Heart right ventricle (tissue), 16 donors: ENCODE measurements at places on chromosomes 7 and 10. TPM values are rescaled to one million over a fixed set of nuclear protein-coding genes. Genes with fewer than 3 reads are reported as not detected.

GRCh38 chr10:3668966-3669330, 116.1 kb downstream of the KLF6 start:
- H3K36me3 ChIP-seq = no peaks in the 10 kb centered on the region
- no peak for DNase-seq
- H3K4me3 ChIP-seq = no peak overlapping the region
- no peak overlapping the region for H3K27ac ChIP-seq

Gene CYP3A4
- not detected for total RNA-seq

DNA sequence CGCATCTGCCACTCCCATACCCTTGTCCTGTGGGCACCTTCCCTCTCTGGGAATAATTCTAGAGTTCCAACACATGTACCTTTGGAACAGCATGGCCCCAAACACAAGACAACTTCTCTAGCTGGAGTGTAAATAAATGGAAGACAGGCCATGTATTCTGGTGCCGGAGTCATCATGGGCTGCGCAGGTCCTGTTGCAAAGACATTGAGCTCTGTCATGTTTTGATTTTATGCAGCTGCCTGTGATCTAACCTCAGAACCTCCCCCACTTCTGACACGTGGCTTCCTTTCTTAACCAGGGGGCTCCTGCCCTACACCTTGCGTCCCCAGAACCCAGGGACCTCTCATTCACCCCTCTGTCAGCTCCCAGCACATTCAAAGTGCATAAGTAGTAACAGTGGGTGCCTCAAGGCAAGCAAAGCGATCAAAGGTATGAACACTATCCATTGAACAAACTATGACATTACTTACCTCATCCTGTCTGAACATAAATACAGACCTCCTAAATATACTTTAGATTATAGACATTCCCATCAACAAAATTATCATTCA, 219.9 kb downstream of the FGFR2 start:
- no peaks in the 10 kb centered on the region for H3K36me3 ChIP-seq
- peaks cover 7% of the 10 kb centered on the region for H3K27me3 ChIP-seq
- H3K27ac ChIP-seq = no peak overlapping the region
- DNase-seq = no peak

Gene TLL2
- 6.2 TPM for total RNA-seq

- H3K27me3 ChIP-seq = no peaks in the 10 kb centered on the region
- no peaks in the 10 kb centered on the region for H3K36me3 ChIP-seq
- no peak for DNase-seq
- no peak overlapping the region for H3K27ac ChIP-seq
Observed at GRCh38 chr7:42244828-42245227, 7.8 kb upstream of the GLI3 start.

DNA sequence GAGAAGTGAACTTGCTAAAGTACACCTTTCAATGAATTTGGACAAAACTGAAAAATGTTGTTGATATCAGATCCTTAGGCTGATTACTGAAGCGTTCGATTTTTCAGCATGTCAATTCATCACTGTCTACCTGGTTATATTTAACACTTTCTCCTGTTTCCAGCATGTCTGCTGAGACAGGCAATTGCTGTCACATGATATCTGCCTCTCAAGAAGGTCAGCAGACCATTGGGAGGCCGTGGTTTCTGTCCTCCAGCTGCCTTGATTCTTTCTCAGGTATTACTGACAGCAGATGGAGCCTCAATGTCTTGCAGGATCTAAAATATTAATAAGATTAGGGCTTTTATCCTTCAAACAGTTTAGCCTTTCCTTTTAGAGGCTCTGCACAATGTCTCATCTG, 127.5 kb downstream of the SNX10 start:
- no peaks in the 10 kb centered on the region for H3K4me1 ChIP-seq
- H3K4me3 ChIP-seq = no peak overlapping the region
- H3K36me3 ChIP-seq = no peaks in the 10 kb centered on the region

DNA sequence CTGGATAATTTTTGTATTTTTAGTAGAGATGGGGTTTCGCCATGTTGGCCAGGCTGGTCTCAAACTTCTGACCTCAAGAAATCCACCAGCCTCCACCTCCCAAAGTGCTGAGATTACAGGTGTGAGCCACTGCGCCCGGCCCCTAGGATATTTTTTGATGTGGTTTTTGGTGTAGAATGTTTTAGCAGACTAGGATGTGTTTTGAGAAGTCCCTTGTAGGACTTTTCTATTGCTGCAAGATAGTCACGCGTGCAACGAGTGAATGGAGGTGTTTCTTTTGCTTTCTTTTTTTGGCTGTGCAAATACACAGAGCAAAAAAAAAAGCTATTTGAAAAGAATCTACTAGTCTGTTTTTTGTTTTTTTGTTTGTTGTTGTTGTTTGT, 29.8 kb upstream of the KLF6 start:
- peaks cover 40% of the 10 kb centered on the region for H3K4me1 ChIP-seq
- no peaks in the 10 kb centered on the region for H3K36me3 ChIP-seq
- H3K27ac ChIP-seq = no peak overlapping the region

Gene NSUN5
- 14.3 TPM for total RNA-seq

- H3K36me3 ChIP-seq = no peaks in the 10 kb centered on the region
- no peaks in the 10 kb centered on the region for H3K4me1 ChIP-seq
- no peaks in the 10 kb centered on the region for H3K27me3 ChIP-seq
- no peak overlapping the region for H3K27ac ChIP-seq
Observed at GRCh38 chr10:44205067-44205466, 179.8 kb downstream of the CXCL12 start.

DNA sequence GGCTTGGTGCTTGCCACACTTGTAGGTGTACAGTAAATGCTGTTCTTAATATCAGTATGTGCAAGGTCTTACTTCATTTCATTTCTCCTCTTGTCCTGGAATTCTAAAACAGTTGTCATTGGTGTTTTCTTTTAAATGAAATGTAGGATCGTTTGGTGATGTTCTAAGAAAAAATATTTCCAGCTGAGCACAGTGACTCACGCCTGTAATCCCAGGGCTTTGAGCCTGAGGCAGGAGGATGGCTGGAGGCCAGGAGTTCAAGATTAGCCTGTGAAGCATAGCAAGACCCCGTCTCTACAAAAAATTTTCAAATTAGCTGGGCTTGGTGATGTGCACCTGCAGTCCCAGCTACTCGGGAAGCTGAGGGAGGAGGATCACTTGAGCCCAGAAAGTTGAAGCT, 32.6 kb upstream of the ELN start:
- DNase-seq = no peak
- H3K4me3 ChIP-seq = no peak overlapping the region
- H3K27ac ChIP-seq = no peak overlapping the region

DNA sequence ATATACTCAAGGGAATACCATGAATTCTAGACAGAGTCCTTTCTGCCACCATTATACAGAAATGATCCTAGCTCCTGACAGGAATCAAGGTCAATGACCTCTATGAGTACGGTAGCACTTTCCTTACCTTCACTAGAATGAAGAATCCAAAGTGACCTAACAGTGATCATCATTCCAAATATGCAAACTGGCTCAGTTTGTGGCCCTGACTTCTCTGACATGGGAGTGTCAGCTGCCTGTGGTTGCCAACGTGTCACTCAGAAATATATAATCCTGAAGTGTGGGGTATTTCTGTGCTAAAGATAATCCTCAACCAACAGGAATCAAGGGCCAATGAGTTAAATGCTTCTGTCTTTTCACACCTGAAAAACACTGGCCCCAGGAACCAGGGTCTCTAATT, 45.7 kb downstream of the COPG2 start:
- DNase-seq = no peak
- no peaks in the 10 kb centered on the region for H3K36me3 ChIP-seq
- H3K4me1 ChIP-seq = no peaks in the 10 kb centered on the region
- no peaks in the 10 kb centered on the region for H3K27me3 ChIP-seq
- no peak overlapping the region for H3K27ac ChIP-seq

DNA sequence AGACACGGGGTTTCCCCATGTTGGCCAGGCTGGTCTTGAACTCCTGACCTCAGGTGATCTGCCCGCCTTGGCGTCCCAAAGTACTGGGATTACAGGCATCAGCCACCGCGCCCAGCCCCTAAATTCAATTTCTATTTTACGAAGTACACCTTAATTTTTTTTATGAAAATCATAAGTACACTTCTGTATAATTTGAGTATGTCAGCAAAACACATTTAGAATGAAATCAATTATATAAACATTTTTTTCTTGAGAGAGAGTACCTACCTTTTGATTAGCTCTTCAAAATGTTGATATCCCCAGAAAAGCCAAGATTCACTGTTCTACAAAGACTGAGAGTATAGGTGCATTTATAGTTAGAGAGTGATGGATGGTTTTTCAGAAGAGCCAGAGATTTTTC, 20.5 kb upstream of the ITGA8 start:
- no peaks in the 10 kb centered on the region for H3K4me1 ChIP-seq
- H3K27me3 ChIP-seq = no peaks in the 10 kb centered on the region
- DNase-seq = no peak
- no peak overlapping the region for H3K4me3 ChIP-seq
- no peak overlapping the region for H3K27ac ChIP-seq
- H3K36me3 ChIP-seq = no peaks in the 10 kb centered on the region

Gene MMP21
- total RNA-seq = 0.15 TPM

Gene PDE6C
- total RNA-seq = not detected

GRCh38 chr10:123995461-123996131, 97.8 kb downstream of the CHST15 start:
- H3K36me3 ChIP-seq = no peaks in the 10 kb centered on the region
- no peak overlapping the region for H3K4me3 ChIP-seq
- DNase-seq = peak; percentile 39
- peaks cover 20% of the 10 kb centered on the region for H3K4me1 ChIP-seq

GRCh38 chr7:32204361-32205018, 134.3 kb upstream of the PDE1C start:
- no peaks in the 10 kb centered on the region for H3K27me3 ChIP-seq
- H3K4me3 ChIP-seq = peak overlapping the region; percentile 14
- DNase-seq = peak; percentile 74
- H3K36me3 ChIP-seq = no peaks in the 10 kb centered on the region
- peaks cover 6% of the 10 kb centered on the region for H3K4me1 ChIP-seq

Gene JCAD
- total RNA-seq = 18.3 TPM

GRCh38 chr10:62186999-62187675, 81.5 kb downstream of the RTKN2 start:
- H3K36me3 ChIP-seq = no peaks in the 10 kb centered on the region
- no peak for DNase-seq
- no peak overlapping the region for H3K4me3 ChIP-seq
- no peak overlapping the region for H3K27ac ChIP-seq
- no peaks in the 10 kb centered on the region for H3K27me3 ChIP-seq

DNA sequence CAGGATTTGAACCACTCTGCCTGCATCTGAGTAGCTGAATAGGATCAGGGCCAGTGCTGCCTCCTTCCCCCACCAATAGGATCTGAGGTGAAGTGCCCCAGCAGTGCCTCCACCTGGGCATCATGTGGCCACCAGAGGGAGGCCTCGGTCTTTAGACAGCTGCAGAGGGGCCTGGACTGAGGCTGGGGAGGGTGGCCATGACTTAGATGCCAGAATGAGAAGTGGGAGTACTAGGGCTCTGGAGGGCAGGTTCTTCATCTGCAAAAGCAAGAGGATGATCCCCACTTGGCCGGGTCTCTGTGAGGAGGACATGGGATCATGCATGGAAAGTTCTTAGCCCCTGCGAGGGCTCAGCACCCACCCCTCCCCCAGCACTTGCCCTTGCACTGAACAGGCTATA, 56.9 kb downstream of the NEUROG3 start:
- no peak overlapping the region for H3K4me3 ChIP-seq
- DNase-seq = no peak
- H3K27ac ChIP-seq = no peak overlapping the region
- no peaks in the 10 kb centered on the region for H3K36me3 ChIP-seq
- H3K27me3 ChIP-seq = no peaks in the 10 kb centered on the region

GRCh38 chr10:107417446-107417845, 252.9 kb upstream of the SORCS1 start:
- H3K27ac ChIP-seq = no peak overlapping the region
- no peak overlapping the region for H3K4me3 ChIP-seq
- DNase-seq = no peak
- H3K27me3 ChIP-seq = no peaks in the 10 kb centered on the region
- H3K36me3 ChIP-seq = no peaks in the 10 kb centered on the region

DNA sequence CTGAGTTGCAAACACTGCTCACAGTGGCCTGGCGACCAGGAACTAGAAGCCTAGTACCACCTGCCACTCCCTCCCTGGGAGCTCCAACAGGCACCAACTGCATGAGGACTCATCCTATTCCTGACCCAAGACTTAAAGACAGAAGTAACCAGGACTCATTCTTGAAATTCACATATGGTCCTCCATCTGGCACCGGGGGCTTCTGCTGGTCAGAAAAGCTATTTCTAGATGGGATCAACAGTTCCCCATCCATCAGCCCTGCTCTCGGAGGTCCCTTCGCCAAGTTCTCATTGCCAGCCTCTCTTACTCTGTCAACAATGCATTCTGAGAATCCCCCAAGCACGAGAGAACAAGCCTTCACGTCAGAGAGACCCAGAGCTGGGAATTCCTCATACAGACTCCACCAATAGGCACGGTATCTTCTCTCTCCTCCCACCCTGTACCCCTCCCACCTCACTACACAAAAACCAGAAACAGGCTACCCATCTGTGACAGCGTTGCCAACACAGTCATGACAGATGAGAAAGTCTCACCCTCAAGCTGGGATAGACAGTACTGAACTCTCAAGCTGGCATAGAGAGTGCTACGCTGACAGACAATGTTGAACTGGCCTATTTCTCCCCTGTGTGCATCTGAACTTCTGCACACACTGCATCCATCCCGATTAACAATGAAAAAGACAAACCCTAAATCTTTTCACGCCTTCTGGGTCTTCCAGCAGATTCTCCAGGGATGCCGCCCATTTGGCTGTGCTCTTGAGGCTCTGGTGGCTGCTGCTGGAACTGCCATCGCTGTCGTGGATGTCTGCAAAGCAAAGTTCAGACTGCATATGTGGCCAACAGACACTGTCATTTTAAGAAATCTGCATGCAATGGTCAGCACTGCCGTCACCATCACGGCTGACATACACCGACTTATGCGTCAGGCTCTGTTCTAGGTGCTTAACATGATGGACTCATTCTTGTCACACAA, 15.6 kb downstream of the RGS10 start:
- no peaks in the 10 kb centered on the region for H3K4me1 ChIP-seq
- no peak for DNase-seq
- H3K36me3 ChIP-seq = no peaks in the 10 kb centered on the region

GRCh38 chr7:82605247-82605864, 161.8 kb upstream of the CACNA2D1 start:
- H3K36me3 ChIP-seq = no peaks in the 10 kb centered on the region
- H3K4me1 ChIP-seq = no peaks in the 10 kb centered on the region
- peak; percentile 8 for DNase-seq
- no peak overlapping the region for H3K27ac ChIP-seq
- no peak overlapping the region for H3K4me3 ChIP-seq

Gene PRRT4
- 1.4 TPM for total RNA-seq

DNA sequence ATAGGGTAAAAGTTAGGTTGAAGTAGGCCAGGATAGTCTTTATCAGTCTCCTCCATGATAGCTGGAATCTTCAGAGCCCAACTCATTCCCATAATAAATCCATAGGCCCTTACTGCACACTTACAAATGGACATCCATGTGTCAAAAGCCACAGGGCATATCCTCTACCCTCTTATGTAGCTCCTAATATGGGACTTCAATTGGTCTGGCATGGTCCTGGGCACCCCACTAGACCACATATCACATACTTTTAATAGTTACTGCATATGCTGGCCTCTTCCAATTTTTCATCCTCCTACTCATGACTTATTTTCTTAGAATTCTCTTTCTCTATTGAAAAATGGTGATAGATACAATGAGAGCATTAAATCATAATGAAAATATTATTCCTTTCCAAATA, 169.3 kb downstream of the MAGI2 start:
- H3K36me3 ChIP-seq = no peaks in the 10 kb centered on the region
- no peak for DNase-seq
- no peaks in the 10 kb centered on the region for H3K27me3 ChIP-seq
- H3K27ac ChIP-seq = no peak overlapping the region
- no peak overlapping the region for H3K4me3 ChIP-seq
- H3K4me1 ChIP-seq = no peaks in the 10 kb centered on the region

Gene GLCCI1
- 3.6 TPM for total RNA-seq

Gene GATA3
- 1.4 TPM for total RNA-seq
